ENCODE measurements at places on chromosomes 12 and 14. TPM values are rescaled to one million over a fixed set of nuclear protein-coding genes. Genes with fewer than 3 reads are reported as not detected.

GRCh38 chr12:67025543-67026114 lies 243.5 kb upstream of the CAND1 start:
- peak; percentile 44 for DNase-seq

DNA sequence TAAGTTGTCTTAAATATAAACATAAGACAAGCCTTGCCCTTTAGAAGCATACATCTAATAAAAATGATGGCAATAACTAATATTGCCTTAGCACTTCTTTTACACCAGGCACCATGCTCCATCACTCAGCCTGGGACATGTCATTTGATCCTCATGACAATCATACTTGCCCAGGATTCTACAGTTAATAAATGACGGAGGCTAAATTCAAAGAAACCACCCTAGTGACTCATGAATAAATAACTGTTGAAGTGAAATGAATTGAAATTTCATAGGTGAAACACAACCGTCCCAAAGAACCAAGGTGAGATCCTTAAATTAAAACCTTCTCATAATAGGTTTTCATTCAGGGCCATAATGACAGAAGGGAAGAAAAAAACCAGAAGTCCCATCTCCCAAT lies 89.5 kb downstream of the GRIN2B start:
- DNase-seq = no peak

- no peak for DNase-seq
These were observed 47.6 kb upstream of the PPP1CC start for GRCh38 chr12:110790301-110790700.

GRCh38 chr12:128976120-128976738 lies 123.0 kb downstream of the GLT1D1 start:
- DNase-seq = no peak

DNA sequence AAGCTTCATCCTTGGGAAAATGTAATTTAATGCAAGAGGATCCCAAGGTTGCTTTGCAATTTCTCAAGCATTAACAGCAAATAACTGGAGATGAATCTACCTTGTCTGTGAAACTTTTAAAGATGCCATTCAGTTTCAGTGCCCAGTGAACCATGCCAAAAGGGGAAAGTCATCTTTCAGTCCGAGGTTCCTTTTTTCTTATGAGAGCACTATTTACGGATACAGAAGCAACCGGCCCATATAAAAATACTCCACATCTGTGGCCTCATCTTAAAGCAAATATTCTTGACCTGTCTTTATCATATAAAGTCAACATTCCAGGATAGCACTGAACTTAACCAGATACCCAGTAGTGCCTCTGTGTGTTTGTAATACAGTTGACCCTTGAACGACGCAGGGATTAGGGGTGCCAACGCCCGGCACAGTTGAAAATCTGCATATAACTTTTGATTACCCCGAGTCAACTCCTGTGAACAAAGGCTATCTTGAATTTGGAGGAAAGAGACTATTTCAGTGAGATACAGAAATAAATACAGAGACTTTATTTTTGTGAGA lies 209.4 kb downstream of the PCNX1 start:
- DNase-seq = no peak

DNA sequence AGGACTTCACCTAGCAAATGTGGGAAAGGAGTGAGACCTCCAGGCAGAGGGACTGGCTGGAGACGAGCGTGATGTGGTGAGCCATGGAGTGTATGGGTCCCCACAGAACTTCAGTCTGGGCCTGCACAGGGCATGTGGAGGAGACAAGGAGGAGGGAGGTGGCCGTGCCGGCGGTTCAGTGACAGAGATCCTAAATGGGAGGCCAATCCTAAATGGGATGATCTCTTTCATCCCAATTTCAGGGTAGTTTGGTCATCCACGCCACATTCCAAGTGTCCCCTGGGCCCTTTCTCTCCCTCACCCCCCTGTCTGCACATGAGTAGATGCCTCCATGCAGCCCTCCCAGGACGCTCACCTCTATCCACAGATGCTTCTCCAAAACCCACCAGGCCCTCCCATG lies 13.2 kb downstream of the SERPINA5 start:
- no peak for DNase-seq

DNA sequence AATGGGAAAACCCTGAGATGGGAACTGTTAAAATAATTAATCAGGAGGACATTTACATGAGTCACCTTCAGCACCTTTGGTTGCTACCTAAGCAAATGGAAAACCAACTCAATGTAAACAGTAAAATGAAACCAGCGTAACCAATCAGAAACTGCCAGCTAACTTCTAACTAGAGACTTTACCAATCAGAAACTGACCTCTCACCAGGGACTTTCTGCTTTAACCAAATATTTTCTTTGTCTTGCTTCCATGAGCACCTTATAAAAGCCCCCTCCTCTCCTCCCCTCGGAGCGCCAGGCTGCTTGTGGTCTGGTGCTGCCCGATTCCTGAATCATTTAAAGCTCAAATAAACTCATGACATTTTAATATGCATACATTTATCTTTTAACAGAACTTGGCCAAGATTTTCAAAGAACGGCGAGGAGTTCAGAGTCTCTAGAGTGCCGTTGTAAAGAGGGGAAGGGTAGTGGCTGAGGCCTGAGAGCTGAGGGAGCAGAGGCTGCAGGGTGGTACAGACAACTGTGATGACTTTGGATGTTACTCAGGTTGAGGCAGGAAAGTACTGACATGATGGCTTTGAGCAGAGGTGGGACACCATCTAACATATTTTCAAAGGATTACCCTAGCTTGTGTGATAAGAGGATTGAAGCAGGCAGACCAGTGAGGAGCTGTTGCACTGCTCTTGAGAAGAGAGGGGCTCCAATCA lies 183.6 kb downstream of the CRADD start:
- no peak for DNase-seq

DNA sequence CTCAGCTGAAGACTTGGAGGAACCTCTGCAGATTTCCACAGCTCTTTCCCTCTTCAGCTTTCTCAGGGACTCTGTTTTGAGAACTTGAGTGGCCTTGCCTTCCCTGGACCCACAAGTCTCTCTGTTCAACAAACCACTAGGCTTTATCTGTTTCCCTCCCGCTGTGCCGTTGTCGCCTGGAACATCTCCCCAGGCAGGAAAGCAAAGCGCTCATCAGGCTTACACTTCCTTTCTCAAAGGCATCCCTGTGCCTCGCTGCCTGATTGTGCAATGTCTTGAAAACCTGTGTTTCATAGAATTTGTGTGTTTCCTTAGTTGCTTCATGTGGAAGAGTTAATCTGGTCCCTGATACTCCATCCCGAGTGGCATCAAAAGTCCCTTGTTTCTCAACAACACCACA lies 64.1 kb downstream of the PPM1A start:
- no peak for DNase-seq

DNA sequence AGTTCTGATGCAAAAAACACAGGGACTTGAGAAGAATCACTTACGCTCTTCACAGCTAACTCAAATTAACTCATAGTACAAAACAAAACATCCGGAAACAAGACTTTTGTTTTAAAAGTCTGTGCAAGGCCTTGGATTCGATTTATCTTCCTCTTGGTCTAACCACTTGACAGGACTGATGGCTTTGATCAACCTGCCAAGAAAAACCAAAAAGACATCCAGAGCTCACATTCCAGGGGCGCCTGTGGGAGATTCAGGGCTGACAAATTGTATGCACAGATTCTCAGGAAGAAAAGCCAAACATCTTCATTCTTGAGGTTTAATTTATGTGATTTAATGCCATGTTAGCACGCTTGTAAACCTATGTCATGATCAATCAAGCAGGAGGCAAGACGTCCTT lies 129.1 kb upstream of the TMCC3 start:
- peak; percentile 58 for DNase-seq

- no peak for DNase-seq
These were observed 5.9 kb downstream of the ERC1 start for GRCh38 chr12:996881-997280.

DNA sequence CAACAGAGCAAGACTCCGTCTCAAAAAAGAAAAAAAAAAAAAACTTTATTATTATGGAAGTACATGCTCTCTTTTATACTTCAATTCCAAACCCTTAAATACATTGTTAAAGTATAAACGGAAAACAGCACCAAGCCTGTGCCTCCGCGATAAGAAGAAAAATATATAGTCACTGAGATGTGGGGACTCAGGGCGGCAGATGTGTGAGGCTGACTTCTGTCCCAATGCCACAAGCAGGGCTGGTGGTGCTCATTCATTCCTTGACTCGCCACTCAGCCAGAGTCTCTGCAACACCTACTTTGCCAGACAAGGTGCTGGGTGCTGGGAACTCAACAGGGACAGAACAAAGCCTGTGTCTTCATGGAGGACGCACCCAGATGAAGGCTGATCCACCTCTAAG lies 13.8 kb downstream of the LGMN start:
- no peak for DNase-seq

GRCh38 chr12:53938326-53939140 lies at the start of gene HOXC13:
Gene HOXC13 (plus strand): TSS chr12:53938831. CDS start chr12:53938907, 76 bp downstream.
- no peak for DNase-seq

DNA sequence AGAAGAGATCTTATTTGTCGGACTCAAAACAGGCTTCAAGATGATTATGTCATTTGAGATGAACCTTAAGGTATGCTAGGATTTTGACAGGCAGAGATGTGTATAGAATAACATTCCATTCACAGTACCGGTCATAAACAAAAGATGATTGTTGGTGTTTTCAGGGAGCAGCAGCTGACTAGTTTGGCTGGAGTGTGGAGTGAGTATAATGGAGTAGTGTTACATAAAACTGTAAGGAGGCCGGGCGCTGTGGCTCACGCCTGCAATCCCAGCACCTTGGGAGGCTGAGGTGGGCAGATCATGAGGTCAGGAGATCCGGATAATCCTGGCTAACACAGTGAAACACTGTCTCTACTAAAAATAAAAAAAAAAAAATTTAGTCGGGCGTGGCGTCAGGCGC lies 23.9 kb downstream of the SERPINA10 start:
- DNase-seq = no peak

- DNase-seq = peak; percentile 38
These were observed 91.1 kb upstream of the ARID2 start for GRCh38 chr12:45638386-45638785.

DNA sequence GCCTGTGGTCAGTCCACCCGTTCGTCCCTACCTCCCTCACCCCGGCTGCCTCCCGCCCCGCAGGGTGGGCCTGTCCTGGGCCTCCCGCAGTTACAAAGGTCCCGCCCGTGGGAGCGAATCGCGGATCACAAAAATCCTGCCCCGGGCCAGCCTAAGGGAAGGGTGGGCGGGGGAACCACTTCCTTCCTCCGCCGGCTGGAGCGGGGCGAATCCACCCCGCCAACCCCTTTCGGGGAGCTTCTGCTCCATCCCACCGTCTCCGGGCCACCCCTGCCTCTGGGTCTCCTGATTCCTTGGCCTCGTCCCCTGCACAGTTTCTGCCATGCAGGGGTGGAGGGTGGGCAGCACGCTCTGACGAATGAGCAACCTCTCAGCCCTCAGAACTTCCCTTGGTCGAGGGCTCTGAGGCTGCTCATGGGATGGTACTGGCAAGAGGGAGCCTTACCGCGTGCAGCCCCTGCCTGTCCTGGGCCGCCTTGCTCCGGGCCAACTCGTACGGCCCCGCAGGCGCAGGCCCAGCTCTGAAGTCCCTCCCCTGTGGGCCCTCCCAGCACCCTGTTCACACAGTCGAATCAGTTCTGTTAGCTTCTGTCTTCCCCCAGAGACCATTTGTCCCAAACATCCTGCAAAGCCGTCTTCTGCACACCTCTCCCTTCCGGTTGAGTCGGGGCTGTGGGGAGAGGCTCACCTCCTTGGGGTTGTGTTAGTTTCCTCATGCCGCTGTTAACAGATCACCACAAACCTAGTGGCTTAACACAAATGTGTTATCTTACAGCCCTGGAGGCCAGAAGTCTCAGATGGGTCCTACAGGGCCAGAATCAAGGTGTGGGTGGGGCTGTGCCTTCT lies 589 bp upstream of the HVCN1 start:
- DNase-seq = peak; percentile 43

- no peak for DNase-seq
These were observed 151.6 kb downstream of the HELB start for GRCh38 chr12:66453844-66454243.

DNA sequence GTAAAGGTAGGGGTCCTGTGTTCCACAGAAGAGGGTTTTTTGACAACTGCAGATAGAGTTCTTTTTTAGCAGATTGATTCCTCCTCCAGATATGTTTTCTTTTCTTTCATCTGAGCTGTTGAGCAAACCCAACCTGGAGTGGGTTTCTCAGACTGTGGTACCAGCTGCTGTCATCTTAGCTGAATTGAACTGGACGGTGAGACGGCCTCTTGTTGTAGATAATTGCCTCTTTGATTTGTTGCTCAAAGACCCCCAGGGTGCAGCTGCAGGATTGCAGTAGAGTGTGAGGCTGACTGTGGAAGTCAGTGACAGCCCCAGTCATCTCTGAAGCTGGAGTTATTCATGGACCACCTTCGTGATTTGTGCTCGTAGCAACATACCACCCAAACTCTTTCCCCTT lies 317.7 kb downstream of the AACS start:
- DNase-seq = no peak

DNA sequence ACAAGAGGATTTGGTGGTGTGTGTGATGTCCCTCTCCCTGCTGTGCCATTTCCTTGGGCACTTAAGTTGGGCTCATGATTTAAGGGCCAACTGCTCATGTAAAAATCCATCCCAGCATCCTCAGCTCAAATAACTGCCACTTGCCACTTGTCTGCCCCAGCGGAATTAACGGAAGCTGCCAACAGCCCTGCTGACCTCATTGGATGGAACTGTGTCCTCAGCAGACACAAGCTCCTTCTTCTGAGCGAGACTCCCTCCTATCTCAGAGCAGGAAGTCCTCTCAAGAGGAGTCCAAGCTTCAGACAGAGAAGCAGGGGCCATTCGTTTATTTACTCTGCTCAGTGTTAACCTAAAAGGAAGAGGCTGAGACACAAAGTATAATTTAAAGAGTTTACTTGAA lies 29.6 kb upstream of the PRMT8 start:
- no peak for DNase-seq

DNA sequence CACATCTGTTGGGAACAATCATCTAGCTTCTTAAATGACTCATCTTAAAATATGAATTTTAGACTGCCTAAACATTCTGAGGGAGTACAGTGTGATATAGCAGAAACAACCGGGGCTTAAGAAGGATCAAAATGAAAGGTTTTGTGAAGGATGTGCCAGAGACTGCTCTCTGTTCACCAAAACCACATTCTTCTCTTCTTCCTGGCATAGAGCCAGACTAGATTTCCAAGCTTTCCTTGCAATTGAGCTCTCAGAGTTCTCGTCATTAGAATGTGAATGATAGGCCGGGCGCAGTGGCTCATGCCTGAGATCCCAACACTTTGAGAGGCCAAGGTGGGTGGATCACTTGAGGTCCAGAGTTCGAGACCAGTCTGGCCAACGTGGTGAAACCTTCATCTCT lies 94.5 kb downstream of the LRRIQ1 start:
- no peak for DNase-seq

SLC16A7 gene
- polyA plus RNA-seq = 2.9 TPM

STX2 gene
- 26.2 TPM for polyA plus RNA-seq

TAS2R10 gene
- polyA plus RNA-seq = 0.11 TPM

KRT82 gene
- not detected for polyA plus RNA-seq

EPYC gene
- polyA plus RNA-seq = 0.06 TPM

KRT6C gene
- polyA plus RNA-seq = not detected

PLEKHD1 gene
- polyA plus RNA-seq = 0.01 TPM

Measured in endothelial cell of umbilical vein (primary cell).